PC-3 (cell line): ENCODE measurements at places on chromosomes 11 and 22.
A peak's percentile ranks its signal among the peaks of the same experiment; 100 is the strongest.

- DNase-seq: no peak
These were observed 557 bp downstream of the MOV10L1 start for GRCh38 chr22:50090412-50090714.

DNA sequence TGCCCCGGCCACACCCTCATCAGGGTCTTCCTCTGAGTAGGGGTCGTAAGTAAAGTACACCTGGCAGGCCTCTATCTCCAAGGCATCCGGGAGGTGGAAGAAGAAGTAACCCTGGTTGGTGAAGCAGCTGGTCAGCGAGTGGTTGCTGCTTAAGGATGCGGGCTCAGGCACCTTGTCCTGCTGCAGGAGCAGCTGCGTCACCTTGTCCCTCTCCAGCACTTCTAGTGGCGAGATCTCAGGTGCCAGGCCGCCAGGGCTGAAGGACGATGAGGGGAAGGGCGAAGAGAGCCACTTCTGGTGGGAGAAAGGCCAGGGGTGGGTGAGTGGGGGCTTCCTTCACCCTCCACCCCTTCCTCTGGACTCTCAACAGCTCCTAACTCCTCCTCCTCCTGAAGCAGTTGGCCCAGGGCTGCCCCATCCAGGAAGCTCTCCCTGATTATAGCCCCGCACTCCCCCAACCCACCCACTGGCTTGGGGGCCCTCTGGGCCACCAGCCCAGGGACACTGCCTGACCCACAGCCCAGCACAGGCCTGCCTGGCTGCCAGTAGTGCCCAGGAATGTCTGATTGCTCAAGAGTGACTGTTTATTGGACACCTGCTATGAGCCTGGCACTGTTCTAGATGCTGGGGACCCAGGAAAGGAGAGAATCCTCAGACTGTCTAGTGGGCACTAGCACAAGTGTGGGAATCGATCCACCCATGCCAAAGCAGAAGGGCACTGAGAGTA lies 19.2 kb upstream of the TMPRSS6 start:
- no peak for DNase-seq

DNA sequence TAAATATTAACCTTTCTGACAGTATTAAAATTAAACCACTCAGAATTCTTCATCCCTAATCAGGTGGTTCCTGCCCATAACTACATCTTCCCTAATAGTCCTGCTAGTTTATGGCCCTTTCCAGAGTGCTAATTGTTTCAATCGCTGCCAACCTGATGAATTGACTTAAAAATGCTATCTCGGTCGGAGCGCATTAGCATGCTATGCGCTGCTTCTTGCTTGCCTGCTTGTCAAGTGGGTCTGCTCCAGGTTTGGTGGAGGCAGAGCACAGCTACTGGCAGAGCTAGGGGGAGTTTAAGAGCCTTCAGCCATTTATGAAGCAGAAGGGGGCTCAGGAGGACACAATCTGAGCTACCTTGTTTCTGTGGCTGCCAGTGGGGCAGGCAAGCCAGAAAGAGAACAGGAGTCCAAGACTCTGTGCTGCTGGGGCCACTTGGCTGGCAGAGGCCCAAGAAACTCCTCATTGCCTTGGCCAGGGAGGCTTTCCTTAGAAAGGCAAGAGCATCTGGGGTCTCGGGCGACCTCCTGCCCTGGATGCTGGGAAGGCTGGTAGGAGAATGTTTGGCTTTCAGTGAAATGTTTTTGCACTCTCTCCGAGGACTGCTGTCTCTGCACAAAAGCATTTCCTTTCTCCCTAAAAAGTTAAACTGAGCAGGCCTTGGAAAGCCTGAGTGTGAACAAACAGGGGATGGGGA lies 62.1 kb upstream of the PHOX2A start:
- DNase-seq: no peak

DNA sequence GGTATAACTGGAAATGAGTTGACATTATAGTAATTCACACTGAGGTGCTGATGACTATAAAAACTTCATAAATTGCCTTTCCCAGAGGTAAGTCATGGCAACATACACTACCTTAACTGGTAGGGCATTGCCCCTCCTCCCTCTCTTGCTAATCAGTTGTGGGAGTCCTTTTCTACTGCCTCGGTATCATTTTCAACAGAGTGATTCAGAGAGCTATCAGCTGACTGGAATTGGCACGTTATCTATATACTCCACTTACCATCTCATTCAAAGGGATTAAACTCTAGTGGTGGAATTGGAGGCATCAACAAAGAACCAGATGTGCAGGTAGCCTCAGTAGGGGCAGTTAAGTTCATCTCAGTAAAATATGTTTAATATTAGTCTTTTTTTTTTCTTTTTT lies 8.0 kb upstream of the NUP160 start:
- no peak for DNase-seq

- no peak for DNase-seq
These were observed 121.8 kb downstream of the INSC start for GRCh38 chr11:15236559-15236958.

GRCh38 chr11:79546351-79546750 lies 105.5 kb upstream of the TENM4 start:
- DNase-seq: no peak

GRCh38 chr11:10909141-10909883 lies 51.5 kb upstream of the ZBED5 start:
- DNase-seq: peak; percentile 39

GRCh38 chr11:78898266-78898775 lies 323.7 kb upstream of the NARS2 start:
- DNase-seq: no peak

- DNase-seq: no peak
These were observed 44.7 kb upstream of the RTL6 start for GRCh38 chr22:44542561-44543222.

DNA sequence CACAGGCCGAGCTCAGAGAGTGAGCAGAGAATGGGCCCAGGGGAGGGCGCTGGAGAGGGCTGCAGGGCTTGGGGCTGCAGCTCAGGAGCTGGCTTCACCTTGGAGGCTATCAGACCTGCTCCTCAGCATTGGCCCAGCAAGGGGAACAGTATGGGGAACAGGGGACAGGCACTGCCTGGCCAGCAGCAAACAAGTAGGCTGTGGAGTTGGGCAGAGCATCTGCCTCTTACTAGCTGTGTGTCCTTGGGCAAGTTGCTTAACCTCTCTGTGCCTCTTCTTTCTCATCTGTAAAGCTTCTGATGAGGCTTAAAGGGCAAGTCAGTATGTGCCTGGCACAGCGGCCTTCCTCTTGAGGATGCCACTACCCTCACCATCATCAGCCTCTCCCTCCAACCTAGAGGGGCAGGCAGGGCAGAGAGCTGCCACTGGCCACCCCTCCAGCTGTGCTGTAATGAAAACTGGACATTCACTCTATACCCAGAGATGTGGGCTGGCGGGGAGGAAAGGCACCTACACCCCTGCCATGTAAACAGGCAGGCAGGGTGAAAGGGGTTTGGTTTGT lies 7.5 kb upstream of the CDKN1C start:
- DNase-seq: peak; percentile 44

DNA sequence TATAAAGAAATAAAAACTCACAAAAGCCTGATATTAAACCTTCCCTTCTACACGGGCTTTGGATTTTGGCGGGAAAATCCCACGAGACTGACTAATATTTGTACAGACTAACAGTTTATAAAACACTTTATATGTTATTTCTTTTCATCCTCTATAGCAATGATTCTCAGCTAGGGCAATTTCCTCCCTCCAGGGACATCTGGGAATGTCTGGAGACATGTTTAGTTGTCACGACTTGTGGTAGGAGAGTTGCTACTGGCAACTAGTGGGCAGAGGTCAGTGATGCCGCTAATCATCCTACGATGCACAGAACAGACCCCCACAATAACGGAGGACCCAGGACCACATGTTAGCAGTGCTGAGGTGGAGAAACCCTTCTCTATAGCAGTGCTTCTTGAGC lies 304.8 kb upstream of the PITPNB start:
- no peak for DNase-seq

DNA sequence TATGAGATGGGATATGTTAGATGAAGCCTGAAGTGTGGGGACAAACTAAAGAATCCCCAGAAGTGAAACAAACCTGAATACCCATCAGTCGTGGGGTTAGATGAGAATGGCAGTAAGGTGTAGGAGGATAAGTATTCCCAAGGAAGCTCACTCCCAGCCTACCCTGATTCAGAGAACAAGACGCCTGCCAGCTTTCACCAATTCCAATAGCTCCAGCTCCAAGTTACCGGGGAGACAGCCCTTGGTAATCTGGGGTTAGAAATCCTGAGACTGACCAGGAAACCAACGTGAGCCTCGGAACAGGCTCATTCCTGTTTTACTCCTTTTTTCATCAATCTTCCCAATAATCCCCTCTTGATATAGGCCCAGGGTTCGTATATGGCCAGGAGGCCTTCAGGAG lies 46.5 kb downstream of the RPL27A start:
- DNase-seq: no peak

GRCh38 chr11:11757909-11758308 lies 83.9 kb upstream of the USP47 start:
- DNase-seq: no peak

DNA sequence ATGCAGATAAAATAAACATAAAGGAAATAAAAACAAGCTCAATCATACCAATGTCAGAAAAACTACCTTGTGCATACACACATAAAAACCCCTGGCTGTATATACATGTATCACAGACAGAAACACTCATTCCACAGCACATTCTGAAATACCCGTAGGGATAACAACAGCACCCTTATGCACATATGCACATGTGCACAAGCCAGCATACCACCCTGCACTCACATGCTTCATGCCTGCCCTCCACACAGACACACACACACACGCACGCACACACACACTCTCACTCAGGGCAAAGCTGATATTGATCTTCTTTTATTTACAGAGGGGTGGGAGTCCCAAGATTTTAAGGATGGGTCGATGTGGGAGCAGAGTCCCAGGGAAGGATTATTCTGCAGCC lies 92.1 kb downstream of the CSNK2A3 start:
- no peak for DNase-seq

- peak; percentile 85 for DNase-seq
These were observed 12.4 kb downstream of the CRELD2 start for GRCh38 chr22:49930596-49931412.

DNA sequence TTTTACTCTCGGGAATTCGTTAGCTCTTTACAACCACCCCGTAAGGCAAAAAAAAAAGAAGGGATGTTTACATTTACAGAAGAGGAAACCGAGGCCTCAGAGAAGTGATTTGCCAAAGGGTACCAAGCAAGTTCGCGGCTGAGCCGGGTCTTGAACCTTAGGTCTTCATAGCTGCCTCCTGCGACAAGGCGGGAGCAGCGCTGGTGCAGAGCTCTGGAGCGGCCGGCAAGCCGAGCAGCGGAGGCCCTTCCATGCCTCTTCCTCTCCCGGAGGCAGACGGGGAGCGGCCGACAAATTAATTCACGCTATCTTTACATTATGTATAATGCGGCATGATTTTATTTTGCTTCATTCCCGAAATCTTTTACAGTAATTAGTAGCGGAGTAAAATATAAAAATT lies 536.3 kb downstream of the INSC start:
- no peak for DNase-seq

GRCh38 chr11:121035780-121036179 lies 11.9 kb downstream of the TBCEL start:
- no peak for DNase-seq

GRCh38 chr22:37244114-37244921 lies at the start of gene RAC2:
Gene RAC2 (minus strand): TSS chr22:37244269. CDS start chr22:37244148, 121 bp downstream.
- DNase-seq: peak; percentile 73

GRCh38 chr11:46315033-46315738 lies 32.1 kb upstream of the DGKZ start:
- DNase-seq: peak; percentile 89

- DNase-seq: no peak
These were observed 100.3 kb downstream of the RRM1 start for GRCh38 chr11:4194889-4195288.

GRCh38 chr11:72072348-72072747 lies 8.0 kb downstream of the NUMA1 start:
- DNase-seq: peak; percentile 91

GRCh38 chr11:62435846-62436660 lies 17.2 kb downstream of the SCGB1A1 start:
- DNase-seq: no peak

DNA sequence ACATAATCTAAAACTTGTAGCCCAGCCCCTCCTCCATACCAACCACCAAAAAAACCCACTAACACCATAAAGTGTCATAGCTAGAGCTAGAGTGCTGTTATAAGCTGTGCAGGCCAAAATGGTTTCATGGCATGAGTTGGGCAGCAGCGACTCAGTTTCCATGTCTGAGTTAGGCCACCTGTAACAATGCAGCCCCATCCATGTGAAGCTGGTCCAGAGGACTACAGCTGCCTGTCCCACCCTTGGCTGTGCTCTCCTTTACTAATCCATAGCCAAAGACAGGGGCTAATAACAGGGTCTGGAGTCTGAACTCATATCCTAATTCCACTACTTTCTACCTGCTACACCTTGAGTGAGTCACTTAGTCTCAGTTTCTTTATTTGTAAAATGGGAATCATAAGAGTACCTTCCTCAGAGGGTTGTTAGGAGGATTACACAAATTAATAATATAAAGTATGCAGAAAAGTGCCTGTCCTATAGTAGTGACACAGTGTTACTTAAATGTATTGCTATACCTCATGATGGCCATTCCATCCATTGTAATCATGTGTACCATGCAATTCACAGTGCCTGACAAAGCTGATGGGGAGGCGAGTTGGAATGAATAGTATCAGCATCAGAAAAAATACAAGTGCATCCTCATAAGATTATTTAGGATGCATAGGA lies 20.6 kb downstream of the KCNQ1OT1 start:
- no peak for DNase-seq

DNA sequence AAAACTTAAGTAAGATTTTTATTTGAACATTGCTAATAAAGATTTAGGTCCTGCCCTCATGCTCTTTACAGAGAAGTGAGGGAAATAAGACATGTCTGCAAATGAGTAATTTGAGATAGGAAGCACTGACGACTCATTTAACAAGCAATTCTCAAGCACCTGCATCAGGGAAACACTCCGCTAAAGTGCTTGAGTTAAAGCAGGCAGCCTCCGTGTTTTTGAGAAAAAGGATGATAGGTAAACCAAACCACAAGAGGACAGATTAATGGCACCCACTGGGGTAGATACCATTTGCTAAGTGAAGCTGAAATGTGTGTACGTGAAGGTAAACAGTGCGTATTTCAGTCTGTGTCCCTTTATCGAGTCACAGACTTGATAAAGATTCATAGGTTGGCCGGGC lies 184.6 kb upstream of the CARD18 start:
- peak; percentile 10 for DNase-seq

DNA sequence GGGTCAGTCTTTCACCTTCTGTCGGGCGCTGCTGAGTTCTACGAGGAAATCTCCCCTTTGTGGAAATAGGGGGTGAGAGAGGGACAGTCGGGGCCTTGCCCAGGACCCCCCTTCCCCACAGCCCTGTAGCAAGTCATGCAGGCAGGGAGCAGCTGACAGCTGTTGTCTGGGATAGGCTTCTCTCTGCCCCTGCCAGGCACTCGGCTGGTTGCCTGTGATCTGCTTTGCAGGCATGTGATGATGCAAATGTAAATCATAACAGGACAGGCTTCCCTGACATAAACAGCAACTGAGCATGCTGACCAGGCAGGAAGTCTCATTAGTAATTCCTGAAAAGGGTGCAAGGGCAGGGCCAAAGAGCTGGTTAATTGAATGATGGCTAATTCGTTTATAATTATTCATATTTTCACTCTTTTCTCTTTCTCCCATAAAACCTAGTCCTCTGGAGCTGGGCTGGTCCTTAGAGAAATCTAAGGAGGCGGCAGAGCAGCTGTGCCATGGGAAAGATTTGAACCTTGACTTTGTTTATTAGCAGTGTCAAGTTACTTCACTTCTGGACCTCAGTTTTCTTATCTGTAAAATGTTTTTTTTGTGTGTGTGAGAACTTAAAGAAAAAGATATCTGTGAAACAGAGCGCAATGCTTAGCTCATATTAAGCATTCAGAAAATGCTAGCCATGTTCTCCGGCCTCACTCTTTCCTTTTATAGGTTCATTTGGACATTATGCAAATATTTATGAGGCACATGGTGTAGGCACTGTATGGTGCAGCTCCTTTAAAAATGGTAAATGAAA lies 129.7 kb downstream of the LDLRAD3 start:
- DNase-seq: peak; percentile 3
